ENCODE measurements at places on chromosomes 16 and 17. TPM values are rescaled to one million over a fixed set of nuclear protein-coding genes. Genes with fewer than 3 reads are reported as not detected.
A peak's percentile ranks its signal among the peaks of the same experiment; 100 is the strongest.

DNA sequence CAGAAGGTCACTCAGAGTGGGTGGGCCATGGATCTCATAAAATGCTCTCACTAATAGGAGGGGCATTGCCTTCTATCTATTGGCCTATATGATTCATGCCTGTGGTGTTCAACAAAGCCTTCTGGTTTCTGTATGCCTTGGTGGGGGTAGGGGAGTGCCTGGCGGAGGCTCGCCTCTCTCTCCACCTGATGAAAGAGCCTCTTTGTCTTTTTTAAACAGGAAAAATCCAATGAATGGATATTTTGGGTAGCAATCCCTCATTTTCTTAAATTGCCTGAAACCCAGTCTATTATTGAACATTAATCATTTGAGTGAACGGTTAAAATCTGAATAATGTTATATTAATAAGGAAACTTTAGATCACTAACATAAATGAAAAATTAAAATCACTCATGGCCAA is 90.6 kb downstream of the TOX3 start:
- DNase-seq, result no peak

- DNase-seq, result no peak
Observed at GRCh38 chr16:75485230-75486013, 9.8 kb downstream of the CHST6 start.

- no peak for DNase-seq
Observed at GRCh38 chr17:41766135-41766534, 20.4 kb downstream of the JUP start.

- no peak for DNase-seq
Observed at GRCh38 chr17:37130984-37131446, 182.3 kb downstream of the AATF start.

GRCh38 chr17:1558401-1558800 is 4.2 kb downstream of the PITPNA start:
- no peak for DNase-seq

- DNase-seq, result peak; percentile 68
Observed at GRCh38 chr17:82963104-82963950, 116.1 kb upstream of the METRNL start.

- DNase-seq, result no peak
Observed at GRCh38 chr16:87964049-87964659, 12.9 kb downstream of the BANP start.

- DNase-seq, result no peak
Observed at GRCh38 chr17:52283872-52284271, 125.4 kb upstream of the CA10 start.

- DNase-seq, result no peak
Observed at GRCh38 chr16:77043076-77043475, 147.9 kb upstream of the MON1B start.

DNA sequence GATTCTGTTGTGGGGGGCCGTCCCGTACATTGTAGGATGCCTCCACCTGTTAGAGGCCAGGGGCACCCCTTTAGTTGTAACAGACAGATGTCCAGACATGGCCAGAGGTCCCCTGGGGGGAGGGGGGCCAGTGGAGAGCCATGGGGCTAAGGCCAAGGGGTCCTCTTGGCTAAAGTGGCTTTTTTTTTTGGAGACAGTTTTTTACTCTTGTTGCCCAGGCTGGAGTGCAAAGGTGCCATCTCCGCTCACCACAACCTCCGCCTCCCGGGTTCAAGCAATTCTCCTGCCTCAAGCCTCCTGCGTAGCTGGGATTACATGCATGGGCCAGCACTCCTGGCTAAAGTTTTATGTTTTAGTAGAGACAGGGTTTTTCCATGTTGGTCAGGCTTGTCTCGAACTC is 229.0 kb downstream of the CPPED1 start:
- no peak for DNase-seq

DNA sequence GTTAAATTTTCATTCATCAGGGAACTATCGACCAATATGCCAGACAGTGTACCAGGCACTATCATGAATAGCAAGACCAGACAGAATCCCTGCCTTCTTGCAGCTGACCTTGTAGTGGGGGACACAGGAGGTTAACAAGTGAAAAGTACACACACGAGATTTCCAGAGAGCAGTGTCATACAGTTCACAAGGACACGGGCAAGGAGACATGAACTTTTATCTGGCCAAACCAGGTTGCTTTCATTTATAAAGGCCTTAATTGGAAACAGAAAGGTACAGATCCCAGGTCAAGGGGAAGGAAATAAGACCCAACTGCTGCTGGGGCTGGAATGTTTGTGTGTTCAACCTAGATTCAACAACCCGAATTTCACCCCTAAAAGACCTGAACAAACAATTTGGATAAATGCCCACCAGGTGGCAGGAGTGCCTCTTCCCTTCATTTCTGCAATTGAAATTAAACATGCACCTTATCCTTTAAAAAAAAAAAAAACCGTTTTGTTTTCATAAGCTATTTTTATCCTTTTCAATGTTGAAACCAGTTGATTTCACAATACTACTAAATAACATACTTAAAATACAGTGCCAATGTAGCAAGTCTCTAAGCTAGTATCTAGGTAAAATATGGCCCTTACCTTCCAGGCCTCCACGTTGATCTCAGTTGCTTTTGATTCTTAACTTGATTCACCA is 65.9 kb downstream of the EMP2 start:
- no peak for DNase-seq

DNA sequence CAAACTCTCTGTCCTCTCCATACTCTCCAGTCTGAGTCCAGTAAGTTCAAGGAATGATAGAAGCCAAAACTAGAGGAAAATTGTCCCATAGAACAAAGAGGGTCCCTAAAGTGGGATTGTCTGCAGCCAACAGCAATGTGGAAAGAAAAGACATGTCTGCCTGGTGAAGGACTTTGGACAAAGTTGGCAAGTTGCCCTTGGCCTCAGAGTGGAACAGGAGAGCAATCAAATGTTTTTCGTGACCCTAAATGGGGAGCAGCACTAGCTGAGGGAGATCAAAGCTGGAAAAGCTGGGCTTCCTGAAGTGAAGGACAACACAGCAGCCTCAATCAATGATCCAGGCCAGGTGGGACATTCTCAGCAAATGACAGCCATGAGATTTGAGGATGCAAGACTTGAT is 183.5 kb downstream of the CHD9NB start:
- DNase-seq, result no peak

GRCh38 chr16:87735270-87736007 is 30.3 kb downstream of the KLHDC4 start:
- DNase-seq, result no peak

DNA sequence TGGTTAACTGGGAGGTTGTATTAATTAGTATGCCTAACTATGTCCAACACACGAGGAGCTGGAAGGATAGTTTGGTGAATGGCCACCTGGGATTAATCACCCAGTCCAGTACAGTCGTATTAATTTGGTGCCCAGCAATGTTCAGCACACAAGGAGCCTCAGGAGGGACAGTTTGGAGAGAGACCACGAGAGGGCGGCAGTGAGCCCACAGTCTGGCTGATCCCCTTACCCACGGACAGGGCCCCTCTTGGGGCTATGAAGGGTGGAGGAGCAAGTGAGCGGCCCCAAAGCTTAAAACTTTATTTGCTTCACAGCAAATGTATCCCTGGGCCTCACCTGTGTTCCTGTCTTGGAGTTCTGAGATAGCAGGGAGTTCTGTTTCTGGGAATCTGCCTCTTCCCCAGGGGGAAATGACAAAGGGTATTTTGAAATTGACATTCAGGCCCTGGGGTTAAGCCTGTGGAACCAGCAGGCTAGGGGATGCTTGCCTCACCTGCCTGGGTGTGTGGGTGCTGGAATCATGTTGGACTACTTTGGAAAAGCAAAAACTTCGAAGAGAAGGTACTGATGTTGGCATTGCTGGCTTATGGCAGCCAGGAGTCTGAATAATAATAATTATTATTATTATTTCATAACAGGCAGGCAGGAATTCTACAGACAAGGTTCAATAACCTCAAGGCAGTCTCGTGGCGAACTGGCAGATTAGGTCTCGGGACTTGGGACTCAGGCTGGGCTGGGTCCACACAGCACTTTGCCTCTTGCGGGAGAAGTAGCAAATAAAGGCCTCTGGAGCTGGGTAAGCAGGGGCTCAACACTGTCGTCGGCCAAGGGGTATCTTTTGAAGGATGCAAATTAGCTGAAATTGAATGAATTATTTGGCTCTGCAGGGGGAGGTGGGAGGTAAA is 227.6 kb upstream of the ASIC2 start:
- DNase-seq, result peak; percentile 33

DNA sequence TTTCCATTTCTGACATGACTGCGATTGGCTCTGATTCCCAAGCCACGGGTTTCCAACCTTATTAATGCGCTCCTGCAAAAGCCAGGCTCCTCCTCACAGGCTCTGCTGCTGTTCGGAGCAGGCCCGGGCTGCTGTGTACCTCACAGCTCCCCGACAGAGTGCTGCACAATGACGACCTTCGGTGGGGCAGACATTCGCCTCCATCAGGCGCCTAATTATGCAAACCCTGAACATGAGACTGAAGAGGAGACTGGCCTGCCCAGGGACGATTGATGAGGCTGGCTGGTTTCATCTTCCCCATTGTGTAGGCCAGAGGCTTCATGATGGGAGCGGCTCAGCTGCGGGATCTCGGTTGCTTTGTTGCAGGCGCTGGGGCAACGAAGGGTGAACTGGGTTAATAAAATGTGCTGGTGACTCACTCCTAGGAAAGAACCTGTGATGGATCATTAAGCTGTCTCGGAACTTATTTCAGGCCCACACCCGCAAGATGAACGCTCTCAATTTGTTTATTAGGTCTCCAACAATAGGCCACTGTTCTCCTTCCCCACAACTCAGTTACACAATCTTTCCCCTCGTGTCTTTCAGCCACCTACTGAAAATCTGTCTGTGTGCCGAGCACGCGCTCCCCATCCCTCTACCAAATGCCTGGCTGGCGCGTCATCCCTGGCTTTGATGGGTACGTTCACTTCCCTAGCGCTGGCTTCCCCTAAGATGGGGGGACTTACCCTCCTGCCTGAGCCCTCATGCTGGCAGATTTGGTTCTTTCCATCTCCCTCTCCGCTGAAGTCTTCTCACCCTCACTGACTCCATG is 27.2 kb upstream of the TOB1 start:
- DNase-seq, result peak; percentile 53

- peak; percentile 88 for DNase-seq
Observed at GRCh38 chr16:20763461-20764232, at the start of gene ACSM3. ACSM3 (plus strand) TSS chr16:20764014; CDS start chr16:20770035, 6,021 bp downstream.

DNA sequence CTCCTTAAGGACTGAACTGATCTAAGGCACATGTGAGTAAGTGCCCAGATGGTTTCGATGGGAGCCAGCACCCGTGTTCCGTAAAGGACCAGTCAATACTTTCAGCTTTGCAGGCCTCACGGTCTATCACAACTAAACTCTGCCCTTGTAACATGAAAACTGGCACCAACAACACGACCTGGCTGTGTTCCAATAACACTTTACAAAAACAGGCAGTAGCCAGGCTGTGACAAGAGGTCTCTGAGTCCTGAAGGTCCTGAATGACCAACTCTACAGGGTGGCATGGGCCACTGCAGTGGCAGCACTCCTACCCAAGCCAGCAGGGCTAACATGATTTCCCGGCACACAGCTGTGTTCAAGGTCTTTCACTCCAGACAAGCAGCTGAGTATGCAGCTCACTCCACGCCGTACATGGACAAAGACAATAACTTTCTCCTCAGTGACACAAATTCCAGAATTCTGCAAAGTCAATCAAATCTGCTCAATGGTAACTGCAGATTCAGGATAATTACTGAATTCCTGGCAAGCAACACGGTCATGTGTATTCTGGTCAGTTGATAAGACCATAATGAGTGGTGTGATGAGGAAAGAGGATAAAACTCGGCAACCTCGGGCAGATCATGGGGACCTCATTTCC is 15.3 kb downstream of the NPLOC4 start:
- DNase-seq, result no peak

DNA sequence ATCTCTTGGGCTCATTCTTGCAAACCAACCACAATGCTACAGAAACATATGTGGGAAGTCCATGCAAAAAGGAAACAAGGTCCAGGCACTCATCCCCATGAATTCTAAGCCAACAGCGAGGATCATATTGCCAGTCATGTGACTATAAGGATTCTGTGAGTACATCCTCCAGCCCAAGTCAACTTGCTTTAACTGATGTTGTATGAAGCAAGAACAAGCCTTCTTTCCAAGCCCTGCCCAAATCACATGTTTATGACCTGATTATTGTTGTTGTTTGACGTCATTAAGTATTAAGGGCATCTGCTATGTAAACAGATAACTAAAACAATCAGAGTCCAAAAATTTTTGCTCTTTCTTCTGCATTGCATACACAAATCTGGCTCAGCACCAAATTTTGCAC is 78.2 kb upstream of the MON1B start:
- no peak for DNase-seq

DNA sequence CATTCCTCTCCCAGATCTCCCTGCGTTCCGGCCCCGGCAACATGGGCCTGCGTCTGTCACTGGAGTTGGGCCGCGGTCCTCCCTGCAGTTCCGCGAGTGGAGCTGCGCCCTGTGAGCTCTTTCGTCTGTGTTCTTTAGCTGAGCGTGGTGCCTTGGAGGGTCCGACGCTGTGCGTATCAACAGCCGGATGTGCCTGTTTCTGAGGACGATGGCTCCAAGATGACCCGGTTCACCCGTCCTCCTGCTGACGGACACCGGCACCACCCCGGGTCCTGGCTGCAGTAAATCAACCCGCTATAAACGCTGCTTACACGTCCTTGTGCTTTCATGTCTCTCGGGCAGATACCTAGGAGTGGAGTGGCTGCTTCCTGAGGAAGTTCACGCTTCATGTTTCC is 44.8 kb upstream of the GNG13 start:
- no peak for DNase-seq

- DNase-seq, result no peak
Observed at GRCh38 chr16:20897253-20897897, 2.8 kb downstream of the DCUN1D3 start.

GRCh38 chr16:8795091-8795490 is 2.3 kb downstream of the TMEM186 start:
- DNase-seq, result no peak

DNA sequence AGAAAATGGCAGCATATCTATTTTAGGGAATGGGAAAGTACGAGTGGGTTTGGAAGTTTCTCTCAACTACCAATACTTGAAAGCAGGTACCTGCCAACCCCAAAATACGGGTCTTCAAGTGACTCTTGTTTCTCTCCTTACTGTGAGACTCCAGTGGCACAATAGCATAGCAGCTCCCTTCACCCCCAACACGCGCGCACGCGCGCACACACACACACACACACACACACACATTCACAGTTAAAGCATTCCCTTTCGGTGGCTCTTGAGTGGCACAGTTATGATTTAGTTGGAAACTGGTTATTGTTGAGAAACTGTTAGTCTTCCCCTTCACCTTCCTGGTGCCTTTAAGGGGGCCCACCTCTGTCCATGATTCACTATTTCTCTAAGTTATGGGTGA is 30.0 kb upstream of the CCL2 start:
- DNase-seq, result no peak

Gene DHRS7C
- polyA plus RNA-seq, result not detected

Gene CTRB2
- polyA plus RNA-seq, result not detected

Gene TRIM72
- 0.18 TPM for polyA plus RNA-seq

Gene KCNJ12
- polyA plus RNA-seq, result 4.3 TPM

Gene ADAMTS18
- 3.8 TPM for polyA plus RNA-seq

Gene RPL19
- polyA plus RNA-seq, result 2,308 TPM
